Suppressor macrophage treated with lipopolysaccharide for 4 hours (primary cell): ENCODE measurements at places on chromosomes 5 and 9.

GRCh38 chr5:173735184-173735583 lies 118.7 kb upstream of the BOD1 start:
- no peak for DNase-seq

DNA sequence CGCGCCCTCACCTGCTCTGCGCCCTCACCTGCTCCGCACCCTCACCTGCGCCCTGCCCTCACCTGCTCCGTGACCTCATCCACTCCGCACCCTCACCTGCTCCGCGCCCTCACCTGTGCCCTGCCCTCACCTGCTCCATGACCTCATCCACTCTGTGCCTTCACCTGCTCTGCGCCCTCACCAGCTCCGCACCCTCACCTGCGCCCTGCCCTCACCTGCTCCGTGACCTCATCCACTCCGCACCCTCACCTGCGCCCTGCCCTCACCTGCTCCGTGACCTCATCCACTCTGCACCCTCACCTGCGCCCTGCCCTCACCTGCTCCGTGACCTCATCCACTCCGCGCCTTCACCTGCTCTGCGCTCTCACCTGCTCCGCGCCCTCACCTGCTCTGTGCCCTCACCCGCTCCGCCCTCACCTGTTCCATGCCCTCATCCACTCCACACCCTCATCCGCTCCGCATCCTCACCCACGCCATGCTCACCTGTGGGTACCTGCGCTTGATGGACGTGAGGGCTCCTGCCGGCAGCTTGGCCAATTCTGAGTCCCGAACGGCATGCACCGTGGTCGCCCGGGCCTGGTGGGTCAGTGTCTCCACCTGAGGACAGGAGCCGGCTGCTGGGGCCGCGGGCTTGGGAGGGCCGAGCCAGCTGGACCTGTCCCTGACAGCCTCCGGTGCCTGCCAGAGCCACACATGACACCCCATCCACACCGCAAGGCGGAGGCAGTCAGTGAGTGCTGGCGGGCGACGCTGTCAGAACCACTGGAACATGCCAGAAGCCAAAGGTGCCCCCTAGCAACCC lies 35.6 kb upstream of the NSMF start:
- DNase-seq = no peak

DNA sequence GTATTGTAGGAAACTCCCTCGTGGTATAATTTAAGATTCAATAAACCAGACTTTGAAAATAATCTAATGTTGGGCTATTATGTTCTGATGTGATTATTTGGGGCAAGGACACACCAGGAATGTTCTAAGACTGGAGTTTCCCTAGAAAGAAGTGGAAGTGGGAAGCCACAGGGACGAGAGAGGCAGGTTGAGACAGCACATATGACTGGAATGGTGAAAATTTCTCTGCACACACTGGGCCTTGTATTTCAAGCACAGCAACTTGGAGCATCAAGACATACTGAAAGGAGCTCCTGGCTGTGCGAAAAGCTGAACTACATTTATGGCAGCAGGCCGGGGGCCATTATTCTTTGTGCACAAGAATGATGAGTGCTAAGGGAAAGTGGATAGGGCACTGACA lies 98.2 kb downstream of the CETN3 start:
- no peak for DNase-seq

DNA sequence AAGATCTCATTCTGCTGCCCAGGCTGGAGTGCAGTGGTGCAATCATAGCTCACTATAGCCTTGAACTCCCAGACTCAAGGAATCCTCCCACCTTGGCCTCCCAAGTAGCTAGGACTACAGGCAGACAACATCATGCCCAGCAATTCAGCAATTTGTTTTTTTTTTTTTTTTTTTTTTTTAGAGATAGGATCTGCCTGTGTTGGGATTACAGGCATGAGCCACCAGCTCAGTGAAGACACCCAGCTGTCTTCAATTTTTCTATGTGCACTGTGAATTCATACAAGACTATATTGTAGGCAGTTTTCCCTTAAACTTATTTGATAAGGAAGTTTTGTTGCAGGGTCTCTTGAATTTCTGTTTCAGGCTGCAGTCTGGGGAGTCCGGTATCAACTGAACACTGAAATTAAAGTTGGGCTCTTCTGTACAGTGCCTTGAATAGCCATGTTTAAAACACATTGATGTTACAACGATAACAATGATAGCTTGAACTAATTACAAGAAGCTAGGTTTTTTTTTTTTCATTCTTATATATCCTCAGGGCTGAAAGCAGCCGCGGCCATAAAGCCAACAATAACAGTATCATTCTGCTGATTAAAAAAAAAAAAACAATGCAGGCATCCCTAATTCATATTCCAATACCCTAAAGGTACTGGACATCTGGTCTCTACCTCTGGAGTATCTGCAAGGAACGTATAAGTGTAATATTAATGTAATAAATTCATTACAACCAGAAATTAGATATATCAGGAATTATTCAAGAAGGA lies 63.5 kb downstream of the MPDZ start:
- no peak for DNase-seq

DNA sequence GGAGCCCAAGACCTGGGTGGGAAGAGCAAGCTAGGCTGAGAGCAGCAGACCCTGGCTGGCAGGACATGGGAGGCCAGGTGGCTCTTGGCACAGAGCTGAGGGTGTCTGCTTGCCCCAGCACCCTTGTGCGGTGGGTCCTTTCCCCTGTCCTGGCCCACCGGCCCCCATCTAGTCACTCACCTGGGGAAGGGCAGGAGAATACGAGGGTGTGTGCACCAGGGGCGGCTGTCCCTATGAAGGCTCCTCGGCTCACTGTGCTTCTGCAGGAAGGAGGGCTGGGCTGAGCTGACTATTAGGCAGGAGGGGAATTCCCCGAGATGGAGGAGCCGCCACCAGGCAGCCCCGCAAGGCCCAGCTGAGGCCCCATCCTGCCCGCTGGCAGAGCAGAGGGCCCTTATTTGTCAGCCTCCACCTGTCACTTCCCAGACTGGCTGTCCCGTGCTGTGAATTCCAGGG lies 6.1 kb upstream of the TNIP1 start:
- peak; percentile 81 for DNase-seq

- DNase-seq = no peak
These were observed 271.9 kb downstream of the ARHGEF28 start for GRCh38 chr5:73897893-73898292.

GRCh38 chr5:153755913-153756500 lies 265.5 kb downstream of the GRIA1 start:
- DNase-seq = no peak

- DNase-seq = peak; percentile 65
These were observed 105.2 kb downstream of the SH3TC2 start for GRCh38 chr5:148957591-148958202.

- DNase-seq = no peak
These were observed 333.4 kb downstream of the ICE1 start for GRCh38 chr5:5755888-5756287.

DNA sequence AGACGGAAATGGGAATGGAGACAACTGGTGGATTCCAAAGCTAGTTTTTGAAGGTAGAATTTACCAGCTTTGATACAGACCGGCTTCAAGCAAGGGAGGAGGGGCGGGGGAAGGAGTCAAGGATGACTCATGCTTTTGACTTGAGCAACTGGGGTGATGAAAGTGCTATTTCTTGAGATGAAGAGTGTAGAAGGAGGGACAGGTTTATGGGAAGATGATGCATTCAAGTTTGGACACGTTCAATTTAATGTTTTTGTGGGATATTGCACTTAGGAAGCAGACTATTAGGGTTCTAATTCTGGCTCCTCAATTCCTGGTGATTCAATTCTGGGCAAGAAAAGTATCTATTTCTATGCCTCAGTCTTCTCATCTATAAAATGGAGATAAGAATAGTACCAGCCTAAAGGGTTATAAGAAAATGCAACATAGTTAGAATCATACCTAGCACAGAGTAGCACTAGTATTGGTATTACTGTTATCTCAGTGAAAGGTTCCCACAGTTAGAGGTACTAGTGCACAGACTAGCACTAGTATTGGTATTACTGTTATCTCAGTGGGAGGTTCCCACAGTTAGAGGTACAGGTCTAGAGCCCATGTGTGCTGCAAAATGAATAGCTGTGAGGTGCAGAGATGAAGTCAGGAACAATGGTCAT lies 4.6 kb downstream of the NIPAL4 start:
- peak; percentile 87 for DNase-seq

GRCh38 chr5:84016085-84016484 lies 295.4 kb upstream of the HAPLN1 start:
- DNase-seq = no peak

DNA sequence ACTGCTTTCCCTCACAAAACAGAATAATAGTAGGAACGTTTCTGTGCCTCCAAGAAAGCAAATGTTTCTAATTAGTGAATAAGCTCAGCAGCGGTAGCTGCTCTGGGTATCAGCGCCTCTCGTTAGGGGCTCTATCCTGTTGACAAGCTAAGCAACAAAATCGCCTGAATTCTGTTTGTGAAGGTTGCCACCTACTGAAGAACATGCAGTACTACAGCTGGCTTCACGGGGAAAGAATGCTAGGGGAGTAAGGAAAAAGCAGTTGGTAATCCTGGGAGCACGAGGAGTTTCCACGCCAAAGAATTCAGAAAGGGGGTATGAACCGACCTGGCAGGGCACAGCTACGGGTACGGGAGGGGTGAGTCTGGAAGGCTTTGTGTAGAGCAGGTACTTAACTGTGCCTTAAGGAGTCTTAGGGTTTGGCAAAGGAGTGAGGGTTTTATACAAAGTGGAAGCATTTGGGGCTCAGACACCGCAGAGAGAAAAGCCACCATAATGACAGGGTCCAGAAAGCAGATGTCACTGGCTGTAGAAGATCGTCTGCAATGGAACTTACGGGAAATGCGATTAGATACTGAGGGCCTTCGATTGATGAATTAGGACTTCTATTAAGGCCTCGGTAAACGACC lies 171.7 kb downstream of the TTC39B start:
- peak; percentile 63 for DNase-seq

- DNase-seq = no peak
These were observed 47.3 kb downstream of the FAM78A start for GRCh38 chr9:131228988-131229387.

DNA sequence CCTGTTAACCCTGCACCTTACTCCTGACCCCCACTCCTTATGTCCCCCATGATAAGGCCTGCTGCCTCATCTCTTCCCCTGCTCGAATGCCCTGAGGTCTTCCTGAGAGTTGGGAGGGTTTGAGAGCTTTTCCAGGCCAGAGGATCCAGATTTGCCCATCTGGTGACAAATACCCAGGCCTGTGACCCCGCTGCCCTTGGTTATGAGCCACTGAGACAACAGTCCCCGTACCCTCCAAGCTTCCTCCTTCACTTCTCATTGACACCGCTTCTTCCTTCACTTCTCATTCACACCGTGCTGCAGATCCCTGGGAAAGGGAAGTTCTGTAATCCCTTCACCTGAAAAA lies 593 bp downstream of the GM2A start:
- peak; percentile 38 for DNase-seq

- DNase-seq = no peak
These were observed 40.0 kb downstream of the NXNL2 start for GRCh38 chr9:88574953-88575352.

DNA sequence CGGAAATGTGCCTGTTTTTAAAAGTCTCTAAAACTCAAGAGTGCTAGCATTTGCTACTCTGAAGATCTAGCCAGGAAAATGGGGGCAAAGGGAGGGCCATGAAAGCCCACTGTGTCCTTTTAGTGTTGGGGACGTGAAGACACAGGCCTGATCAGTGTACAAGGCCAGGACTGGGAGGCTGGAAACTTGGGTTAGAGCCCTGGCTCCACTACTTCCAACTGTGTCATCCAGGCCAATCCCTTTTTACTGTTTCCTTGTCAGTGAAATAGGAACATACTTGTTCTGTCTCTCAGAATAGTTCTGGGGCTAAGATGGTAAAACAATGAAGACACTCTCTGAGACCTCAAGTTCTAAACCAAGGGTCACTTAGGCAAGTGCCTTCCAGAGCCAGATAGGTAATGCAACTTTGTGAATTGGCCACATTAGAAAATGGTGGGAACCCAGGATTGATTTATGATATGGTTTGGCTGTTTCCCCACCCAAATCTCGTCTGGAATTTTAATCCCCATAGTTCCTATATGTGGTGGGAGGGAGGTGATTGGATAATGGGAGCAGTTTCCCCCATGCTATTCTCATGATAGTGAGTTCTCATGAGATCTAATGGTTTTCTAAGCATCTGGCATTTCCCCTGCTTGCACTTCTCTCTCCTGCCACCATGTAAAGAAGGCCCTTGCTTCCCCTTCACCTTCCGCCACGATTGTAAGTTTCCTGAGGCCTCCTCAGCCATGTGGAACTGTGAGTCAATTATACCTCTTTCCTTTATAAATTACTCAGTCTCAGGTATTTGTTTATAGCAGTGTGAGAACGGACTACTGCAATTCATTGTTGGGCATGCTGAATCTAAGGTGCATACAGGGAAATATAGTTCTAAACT lies 30.4 kb upstream of the B4GALT1 start:
- DNase-seq = no peak

DNA sequence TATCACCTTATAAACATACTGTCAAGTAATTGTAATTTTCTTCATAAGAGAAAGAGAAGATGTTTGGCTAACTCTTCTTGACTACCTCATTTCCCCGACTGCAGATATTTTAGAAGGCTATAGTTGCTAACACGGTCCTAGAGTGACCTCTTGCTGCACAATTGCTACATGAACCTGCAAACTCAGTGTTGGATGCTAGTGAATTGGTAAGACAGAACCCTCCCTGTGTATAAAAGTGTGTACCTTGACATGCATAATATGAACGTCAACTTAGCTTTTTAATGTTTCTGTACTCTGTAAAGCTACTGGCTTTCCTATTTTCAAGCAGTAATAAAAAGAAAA lies 46.7 kb upstream of the CER1 start:
- DNase-seq = no peak

- no peak for DNase-seq
These were observed 197.0 kb downstream of the SYK start for GRCh38 chr9:90998573-90998972.

GRCh38 chr5:59097116-59097515 lies 514.2 kb downstream of the RAB3C start:
- no peak for DNase-seq

- DNase-seq = no peak
These were observed 3.1 kb downstream of the NINJ1 start for GRCh38 chr9:93130861-93131481.

- DNase-seq = no peak
These were observed 39.3 kb downstream of the EPB41L4A start for GRCh38 chr5:112379542-112380325.

DNA sequence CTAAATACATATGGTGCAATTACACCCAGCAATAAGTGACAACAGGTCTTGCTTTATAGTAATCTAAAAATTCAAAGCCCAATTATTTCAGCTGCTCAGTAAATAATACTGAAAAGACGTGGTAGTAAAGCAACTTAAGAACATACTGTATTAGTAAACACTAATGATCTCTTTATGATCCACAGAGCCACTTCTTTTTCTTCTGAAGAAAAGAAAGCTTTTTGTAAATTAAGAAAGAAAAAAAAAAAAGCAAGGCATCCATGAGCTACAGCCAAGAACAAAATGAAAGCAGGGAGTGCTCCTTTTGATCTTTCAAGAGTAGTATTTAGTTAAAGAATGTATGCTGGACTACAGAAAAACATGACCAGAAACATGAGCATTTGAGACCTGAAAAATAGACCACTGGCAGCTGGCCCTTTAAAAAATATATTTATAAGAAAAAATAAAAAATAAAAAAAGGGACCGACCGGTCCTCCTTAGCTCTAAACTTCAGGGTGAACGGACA lies 348.7 kb downstream of the GLIS3 start:
- DNase-seq = no peak

GRCh38 chr5:124891179-124891578 lies 144.7 kb upstream of the ZNF608 start:
- no peak for DNase-seq

- no peak for DNase-seq
These were observed 48.4 kb downstream of the GSN start for GRCh38 chr9:121316378-121316777.
